Natural killer cell (primary cell): ENCODE measurements at places on chromosomes 4 and X.

- H3K36me3 ChIP-seq: no peaks in the 10 kb centered on the region
- H3K4me1 ChIP-seq: no peaks in the 10 kb centered on the region
Measured at GRCh38 chr4:185743722-185744487, 68.1 kb downstream of the SORBS2 start.

DNA sequence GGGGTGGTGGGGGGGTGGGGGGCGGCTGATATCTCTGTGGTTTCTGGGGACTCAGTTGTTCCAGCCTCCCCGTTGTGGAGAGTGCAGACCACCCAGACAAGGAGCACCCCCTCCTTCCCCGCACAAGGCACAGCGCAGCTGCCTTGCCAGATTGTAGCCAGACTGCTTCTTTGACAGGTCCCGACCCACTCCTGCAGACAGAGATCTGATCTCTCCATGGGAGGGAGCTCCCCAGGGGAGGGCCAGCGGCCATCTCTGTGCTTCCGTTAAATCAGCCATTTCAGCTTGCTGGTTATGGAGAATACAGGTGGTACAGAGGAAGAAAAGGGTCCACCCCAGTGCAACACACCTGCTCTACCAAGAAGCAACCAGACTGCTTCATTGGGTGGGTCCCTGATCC lies 80.8 kb downstream of the FGF16 start:
- H3K4me3 ChIP-seq: no peak overlapping the region
- no peaks in the 10 kb centered on the region for H3K27me3 ChIP-seq
- H3K36me3 ChIP-seq: no peaks in the 10 kb centered on the region
- DNase-seq: no peak

DNA sequence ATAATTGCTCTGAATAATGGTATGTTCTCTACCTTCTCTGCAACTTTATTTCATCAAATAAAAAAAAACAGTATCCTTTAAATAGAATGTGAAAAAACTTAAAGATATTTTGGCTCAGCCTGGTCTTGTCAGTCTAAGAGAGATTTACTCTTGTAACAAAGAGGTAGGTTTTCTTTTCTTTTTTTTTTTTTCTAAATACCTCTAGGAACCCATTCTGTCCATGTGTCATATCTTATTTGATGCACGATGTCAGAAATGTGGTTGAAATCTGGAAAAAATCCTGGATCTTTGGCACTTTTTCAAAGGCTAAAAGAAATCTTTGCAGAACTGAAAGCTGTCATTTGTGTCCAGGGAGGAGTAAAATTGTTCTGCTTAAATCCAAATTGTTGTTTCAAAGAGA lies 17.3 kb upstream of the FGF5 start:
- H3K27me3 ChIP-seq: no peaks in the 10 kb centered on the region
- no peak overlapping the region for H3K27ac ChIP-seq
- DNase-seq: no peak
- no peaks in the 10 kb centered on the region for H3K4me1 ChIP-seq
- H3K4me3 ChIP-seq: no peak overlapping the region

- no peaks in the 10 kb centered on the region for H3K27me3 ChIP-seq
- DNase-seq: peak; percentile 21
- peaks cover 40% of the 10 kb centered on the region for H3K4me1 ChIP-seq
- peak within 1 kb of the TSS; percentile 80 for H3K4me3 ChIP-seq
Measured at GRCh38 chrX:130171446-130172126, at the start of gene RAB33A. RAB33A (plus strand) TSS chrX:130171962; CDS start chrX:130172063, 101 bp downstream.

- H3K27me3 ChIP-seq: no peaks in the 10 kb centered on the region
- H3K36me3 ChIP-seq: no peaks in the 10 kb centered on the region
- no peak overlapping the region for H3K27ac ChIP-seq
Measured at GRCh38 chr4:171846232-171846631, 33.0 kb downstream of the GALNTL6 start.

DNA sequence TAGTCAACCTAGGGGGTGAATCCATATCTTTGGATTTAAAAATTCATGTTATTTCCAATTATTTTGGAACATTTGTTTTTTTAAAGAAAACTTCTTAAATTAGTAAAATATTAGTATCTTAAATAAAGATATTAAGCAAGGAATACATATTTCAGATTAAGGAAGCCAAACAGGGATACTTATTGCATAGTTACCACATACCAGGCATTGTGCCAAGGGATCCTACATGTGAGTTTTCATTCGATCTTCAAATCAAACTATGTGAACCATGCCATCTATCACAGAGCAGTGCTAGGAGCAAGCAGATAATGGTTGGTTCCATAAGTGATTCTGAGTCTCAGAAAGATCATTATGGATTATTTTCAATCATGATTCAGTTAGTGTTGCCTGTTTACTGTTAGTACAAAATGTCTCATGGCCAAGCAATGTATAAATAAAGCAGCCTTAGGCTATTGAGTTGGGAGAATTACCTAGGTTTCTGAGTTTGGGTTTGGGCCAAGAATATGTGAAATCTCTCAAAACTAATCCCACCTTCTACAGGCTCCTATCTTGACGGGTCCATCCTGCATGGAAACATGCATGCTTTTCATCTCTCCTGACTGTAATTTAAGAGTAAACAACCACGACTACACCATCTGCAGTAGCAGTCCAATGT lies 176.7 kb downstream of the NPFFR2 start:
- H3K27ac ChIP-seq: no peak overlapping the region
- no peaks in the 10 kb centered on the region for H3K4me1 ChIP-seq
- H3K27me3 ChIP-seq: no peaks in the 10 kb centered on the region
- DNase-seq: no peak
- H3K4me3 ChIP-seq: no peak overlapping the region
- no peaks in the 10 kb centered on the region for H3K36me3 ChIP-seq

- H3K4me3 ChIP-seq: no peak overlapping the region
- H3K27ac ChIP-seq: no peak overlapping the region
- no peaks in the 10 kb centered on the region for H3K4me1 ChIP-seq
- no peaks in the 10 kb centered on the region for H3K36me3 ChIP-seq
- H3K27me3 ChIP-seq: no peaks in the 10 kb centered on the region
- DNase-seq: no peak
Measured at GRCh38 chr4:95386410-95386809, 162.4 kb downstream of the UNC5C start.
